ENCODE measurements at places on chromosomes 4 and X.

DNA sequence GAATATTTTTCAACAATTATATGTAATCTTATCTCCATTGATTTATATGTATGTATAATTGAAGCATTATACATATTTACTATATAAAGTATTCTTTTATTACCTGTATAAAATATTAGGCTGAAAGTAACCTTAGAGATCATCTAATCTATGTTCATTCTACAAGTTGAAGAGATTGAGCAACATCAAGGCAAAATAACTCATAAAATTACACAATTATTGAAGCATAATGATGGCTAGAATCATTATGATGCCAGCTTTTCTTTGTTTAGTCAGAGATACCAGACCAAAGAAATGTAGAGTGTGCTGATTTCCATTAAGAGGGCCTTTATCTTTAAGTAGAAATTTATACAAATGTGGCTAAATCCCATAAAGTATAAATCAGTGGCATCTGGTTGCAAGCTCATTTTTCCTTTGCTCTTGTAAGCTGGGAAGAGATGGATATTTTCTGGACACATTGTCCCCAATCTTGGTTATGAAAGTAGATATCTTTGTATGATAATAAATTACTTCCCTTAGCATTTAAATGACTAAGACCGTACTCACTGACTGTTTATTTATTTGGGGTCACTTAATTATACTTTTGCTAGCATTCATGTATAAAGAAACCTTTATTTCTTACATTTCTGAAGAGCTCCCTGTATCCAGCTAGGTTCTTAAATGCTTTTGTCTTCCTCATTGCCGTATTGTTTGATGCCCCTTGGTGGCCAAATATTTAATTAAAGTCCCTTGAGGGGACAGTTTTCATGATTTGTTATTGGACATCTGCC lies 339.8 kb downstream of the PCDH7 start:
- DNase-seq, result no peak

DNA sequence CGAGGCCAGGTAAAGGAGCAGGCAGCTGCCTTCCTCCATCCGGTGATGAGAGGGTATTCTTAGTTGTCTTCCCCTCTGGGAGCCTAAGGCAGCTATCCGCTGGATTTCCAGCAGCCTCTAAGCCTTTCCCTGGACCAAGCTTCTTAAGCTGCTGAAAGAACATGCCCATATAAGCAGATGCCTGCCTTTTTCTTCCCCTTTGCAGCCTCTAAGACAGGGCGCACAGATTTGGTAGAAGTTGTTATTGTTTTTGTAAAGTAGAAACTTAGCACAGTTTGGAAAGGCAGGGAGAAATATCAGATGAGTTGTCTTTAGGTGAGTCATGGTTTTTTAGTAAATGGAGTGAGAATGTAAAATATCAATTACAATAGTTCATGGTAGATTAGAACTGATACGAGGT lies 210.8 kb downstream of the ARHGAP10 start:
- no peak for DNase-seq

GRCh38 chr4:174406383-174406782 lies 115.9 kb downstream of the HPGD start:
- no peak for DNase-seq

- DNase-seq, result no peak
These were observed 25.7 kb downstream of the CPEB2 start for GRCh38 chr4:15027921-15028435.

DNA sequence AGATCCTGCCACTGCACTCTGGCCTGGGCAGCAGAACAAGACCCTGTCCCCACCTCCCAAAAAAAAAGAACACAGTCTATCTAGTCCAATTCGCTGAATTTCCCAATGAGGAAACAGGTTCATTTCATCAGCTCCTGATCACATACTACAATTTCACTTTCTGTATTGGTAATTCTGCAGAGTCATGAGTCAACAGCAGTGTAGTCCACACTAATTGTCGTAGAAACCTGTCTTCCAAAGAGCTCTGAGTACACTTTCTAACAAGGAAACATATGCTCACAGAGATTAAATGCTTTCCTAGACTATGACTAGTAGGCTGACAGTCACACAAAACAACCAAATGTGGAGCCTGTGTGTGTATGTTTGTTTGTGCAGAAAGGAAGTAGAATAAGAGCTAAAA lies 91.9 kb downstream of the GPC4 start:
- no peak for DNase-seq

DNA sequence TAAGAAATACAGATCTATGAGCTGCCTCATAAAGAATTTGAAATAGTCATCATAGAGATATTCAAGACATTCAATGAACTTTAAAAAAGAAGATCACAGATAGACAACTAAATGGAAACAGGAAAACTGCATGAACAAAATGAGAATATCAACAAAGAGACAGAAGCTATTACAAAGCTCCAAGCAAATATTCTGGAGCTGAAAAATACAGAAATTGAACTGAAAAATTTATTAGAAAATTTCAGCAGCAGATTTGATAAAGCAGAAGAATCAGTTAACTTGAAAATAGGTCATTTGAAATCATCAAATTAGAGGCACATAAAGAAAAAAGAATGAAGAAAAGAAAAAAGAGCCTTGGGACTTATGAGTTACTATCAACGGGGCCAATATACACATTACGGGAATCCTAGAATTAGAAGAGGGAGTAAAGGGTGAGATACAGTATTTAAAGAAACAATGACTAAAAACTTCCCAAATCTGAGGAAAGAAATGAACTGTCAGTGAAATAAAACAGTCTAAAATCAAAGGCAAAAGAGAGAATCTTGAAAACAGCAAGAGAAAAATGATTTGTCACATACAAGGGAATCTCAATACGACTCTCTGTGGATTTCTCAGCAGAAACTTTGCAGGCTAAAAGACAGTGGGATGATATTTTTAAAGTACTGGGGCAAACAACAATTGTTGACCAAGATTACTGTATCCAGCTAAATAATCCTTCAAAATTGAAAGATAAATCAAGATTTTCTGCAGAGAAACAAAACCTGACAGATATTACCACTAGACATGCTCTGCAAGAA lies 641.6 kb downstream of the ANKRD50 start:
- no peak for DNase-seq

GRCh38 chr4:83107631-83108030 lies 6.9 kb downstream of the PLAC8 start:
- DNase-seq, result no peak

DNA sequence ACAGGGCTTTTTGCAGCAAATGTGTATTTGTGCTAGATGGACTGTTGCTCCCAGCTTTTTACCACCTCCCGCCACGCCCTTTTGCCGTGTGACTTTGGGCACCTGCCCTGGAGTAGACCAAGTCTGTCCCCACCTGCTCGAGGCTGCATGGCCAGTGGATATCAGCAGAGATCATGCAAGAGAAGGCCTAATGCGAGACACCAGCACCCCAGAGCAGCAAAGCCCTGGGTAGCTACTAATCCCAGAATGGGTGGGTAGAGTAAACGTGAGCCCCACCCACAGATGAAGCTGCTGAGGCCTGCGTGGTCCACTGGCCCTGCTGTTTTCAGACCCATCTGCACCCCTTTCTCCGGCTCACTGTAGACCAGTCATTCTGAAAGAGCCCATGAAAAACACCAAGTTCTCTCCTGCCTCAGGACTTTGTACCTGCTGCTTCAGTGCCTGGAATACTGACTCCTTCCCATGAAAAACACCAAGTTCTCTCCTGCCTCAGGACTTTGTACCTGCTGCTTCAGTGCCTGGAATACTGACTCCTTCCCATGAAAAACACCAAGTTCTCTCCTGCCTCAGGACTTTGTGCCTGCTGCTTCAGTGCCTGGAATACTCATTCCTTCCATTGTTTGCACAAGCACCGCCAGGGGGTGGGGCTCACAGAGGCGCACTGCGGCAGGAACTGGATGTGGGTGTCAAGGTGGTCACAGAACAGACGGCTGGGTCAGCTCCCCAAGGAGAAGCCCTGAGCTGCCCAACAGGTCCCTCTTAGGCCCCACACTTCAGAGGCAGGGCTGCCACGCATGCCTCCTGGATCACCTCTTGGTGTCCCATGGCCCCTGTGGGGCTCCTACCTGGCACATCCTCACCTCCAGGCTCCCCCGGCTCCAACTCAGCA lies 5.1 kb upstream of the TNIP2 start:
- DNase-seq, result no peak

- no peak for DNase-seq
These were observed 3.8 kb upstream of the TBC1D14 start for GRCh38 chr4:6905516-6906445.
